ENCODE measurements at places on chromosomes 3 and 15.

GRCh38 chr15:90735923-90736322 lies 18.8 kb downstream of the BLM start:
- DNase-seq, result no peak

GRCh38 chr3:25897019-25897418 lies 107.1 kb downstream of the OXSM start:
- DNase-seq, result no peak

DNA sequence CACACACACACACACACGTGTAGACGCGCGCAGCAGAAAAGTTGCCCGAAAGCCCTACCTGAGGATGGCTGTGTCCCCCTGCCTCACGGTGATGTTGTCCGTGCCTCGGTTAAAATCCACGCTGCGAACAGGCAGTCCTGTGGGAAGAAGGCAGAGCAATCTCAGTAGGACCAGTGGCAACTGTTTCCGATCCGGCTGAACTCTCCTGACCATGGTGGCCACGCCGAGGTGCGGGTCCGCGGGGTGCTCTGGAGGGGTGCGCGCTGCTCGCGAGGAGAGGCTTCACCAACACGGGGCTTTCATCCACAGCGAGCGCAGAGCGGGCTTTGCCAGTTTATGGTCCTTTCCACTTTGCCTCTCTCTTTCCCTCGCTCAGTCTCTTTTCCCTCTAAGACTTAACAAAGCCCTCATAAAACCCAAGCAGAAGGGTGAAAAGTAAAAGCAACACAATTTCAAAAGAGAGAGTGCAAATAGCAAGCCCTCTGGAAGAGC lies 422 bp downstream of the LSAMP start:
- DNase-seq, result peak; percentile 64

DNA sequence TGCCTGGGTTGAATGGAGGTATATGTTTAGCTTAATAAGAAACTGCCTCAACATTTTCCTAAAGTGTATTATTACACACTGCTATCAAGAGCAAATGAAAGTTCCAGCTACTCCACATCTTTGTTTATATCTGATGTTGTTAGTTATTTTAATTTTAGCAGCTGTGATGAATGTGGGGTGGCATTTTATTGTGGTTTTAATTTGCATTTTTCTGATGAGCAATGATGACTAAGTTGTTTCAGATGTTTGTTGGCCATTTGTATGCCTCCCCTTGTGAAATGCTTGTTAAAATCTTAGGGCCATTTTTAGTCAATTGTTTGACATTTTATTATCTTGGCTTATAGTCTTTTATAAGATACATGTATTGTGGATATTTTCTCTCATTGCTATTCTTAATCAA lies 260.4 kb upstream of the SLCO3A1 start:
- DNase-seq, result peak; percentile 61

- DNase-seq, result no peak
These were observed 36.7 kb downstream of the MYH15 start for GRCh38 chr3:108473711-108474110.

- DNase-seq, result peak; percentile 3
These were observed 5.5 kb upstream of the NR2F2 start for GRCh38 chr15:96324940-96325540.
